ELF-1 (cell line): ENCODE measurements at places on chromosomes 5 and 9.
A peak's percentile ranks its signal among the peaks of the same experiment; 100 is the strongest.

DNA sequence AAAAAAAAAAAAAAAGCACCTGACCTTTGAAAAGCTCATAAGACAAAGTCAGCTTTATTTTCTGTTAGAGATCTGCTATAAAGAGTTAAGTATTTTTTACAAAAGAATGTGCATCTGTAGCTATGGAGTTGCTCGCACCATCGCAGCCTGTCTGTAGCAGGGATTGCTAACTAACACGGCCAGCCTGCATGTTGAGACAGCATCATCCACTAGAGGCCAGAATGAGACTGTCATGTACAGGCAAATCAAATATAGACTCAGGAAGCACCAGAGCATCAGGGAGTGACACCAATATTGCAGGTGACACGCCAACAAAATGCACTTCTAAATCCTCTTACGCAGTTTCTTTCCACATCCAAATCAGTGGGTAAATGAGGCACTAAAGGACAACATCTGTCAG lies 136.3 kb upstream of the RASEF start:
- DNase-seq = peak; percentile 11

DNA sequence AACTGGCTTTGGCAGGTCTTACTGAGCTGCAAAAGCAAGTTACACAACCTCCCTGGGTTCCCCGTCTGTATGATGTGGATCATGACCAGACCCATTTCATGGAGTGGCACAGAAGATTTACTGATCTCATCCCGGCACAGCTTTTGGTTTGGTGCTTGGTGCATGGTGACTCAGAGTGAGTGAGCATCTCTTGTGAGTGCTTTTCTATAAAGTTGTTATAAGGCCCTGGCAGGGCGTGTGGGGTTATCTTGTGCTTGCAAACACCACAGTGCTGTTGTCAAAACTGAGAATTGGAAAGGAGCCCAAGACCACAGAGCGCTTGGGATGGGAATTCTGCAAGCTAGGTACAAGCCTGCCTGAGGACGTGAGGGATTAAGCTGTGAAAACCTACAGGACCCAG lies 425.2 kb downstream of the GADD45G start:
- DNase-seq = no peak

GRCh38 chr5:118789366-118789765 lies 199.0 kb downstream of the DTWD2 start:
- DNase-seq = no peak

DNA sequence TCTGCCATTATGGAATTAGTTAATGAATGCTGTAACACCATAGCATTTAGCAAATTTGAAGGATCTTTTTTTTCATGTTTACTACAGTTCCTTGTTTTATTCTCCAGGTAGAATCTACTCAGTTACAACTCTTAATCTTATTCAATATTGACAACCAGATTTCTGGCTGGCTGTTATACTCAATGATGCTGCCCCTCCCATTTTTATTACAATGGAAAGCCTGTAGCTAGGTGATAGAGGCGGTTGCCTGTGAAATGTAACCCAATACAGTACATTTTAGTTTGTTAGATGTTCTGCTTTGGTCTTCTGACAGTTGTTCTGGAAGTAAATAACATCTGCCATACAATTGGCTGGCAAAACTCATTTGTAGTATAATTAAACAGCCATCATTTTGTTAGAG lies 294.2 kb downstream of the DMRTA1 start:
- DNase-seq = no peak

DNA sequence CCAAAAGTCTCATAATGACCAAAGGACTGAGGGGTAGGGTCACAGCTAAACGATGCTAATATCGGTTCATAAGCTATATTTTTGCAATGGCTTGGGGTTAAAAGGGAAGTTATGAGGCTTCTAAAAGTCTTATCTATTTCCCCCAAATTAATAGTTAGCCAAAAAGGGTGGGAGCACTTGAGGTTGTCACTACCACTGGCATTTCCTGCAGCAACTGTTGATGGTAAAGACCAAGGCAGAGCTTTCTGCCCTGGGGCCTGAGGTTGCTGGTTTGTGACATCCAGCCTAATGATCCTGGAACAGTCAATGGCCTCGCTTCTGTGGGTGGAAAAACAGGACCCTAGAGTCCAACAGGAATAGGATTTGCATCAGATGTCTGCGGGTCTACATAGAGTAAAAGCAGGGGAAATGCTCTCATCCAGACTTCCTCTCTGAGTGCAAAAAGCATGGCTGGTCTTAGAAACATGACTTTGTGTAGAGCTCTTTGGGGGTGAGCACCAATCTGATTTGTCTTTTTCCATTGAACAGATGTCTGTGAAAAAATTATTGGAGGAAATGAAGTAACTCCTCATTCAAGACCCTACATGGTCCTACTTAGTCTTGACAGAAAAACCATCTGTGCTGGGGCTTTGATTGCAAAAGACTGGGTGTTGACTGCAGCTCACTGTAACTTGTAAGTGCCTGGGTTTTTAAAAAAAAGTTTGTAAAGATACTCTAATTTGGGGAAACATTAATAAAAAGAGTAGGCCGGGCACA lies 2.7 kb downstream of the GZMA start:
- DNase-seq = peak; percentile 5

GRCh38 chr9:100761276-100761802 lies 183.5 kb downstream of the CAVIN4 start:
- DNase-seq = no peak

GRCh38 chr9:78971540-78971939 lies 600.2 kb upstream of the TLE4 start:
- no peak for DNase-seq

DNA sequence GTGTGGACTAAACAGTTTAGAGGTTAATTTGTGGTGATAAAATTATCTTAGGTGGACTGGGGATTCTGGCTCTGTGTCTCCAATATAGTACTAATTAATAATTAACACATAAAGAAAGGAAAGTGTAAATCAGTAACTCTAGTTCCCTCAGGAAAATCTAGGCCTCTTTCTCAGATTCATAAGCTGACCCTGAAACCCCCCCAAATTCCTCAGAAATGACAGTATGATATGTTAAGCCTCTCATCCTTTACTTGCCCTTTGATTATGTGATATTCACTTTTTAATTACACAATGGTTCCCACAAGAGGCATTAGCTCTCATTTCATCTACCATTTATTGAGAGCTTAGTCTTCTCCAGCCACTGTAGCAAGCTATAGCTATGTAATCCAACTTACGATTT lies 636.2 kb upstream of the SEMA6A start:
- DNase-seq = no peak

DNA sequence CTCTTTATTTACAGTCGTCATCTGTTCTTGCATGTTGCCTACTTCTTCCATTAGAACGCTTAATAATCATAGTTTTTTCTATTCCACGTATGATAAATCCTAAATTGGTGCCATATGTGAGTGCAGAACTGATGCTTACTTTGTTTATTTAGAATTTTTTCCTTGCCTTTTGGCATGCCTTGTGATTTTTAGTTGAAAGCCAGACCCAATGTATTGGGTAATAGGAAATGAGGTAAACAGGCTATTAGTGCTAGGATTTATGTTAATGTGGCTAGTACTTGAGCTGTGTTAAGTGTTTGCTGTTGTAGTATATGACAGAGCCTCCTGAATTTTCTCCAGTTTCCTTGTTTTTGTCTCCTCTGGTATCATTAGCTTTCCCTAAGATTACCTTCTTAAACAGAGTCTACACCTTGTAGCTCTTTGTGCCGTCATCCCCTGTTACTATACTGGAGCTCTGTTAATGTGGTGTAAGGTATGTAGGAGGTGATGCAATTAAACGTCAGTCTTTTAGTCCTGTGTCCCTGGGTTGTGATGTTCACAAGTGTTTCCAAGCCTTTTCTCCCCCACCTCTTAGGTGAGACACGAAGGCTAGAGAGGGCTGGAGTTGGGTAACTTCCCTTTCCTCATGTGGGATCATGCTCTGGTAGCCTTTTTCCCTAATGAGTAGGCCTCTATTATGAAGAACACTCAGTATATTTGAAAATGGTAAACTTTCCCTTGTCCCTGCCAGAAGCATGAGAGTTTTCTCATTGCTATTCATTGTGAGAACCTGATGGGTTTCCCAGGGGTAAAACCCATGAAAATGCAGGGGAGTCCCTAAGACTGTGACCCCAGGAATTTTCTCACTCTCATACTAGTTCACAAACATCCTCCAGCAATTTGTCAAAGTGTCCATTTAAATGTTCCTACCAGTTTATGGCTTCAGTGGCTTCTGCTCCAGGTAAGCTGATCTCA lies 21.2 kb downstream of the SPATA31D3 start:
- DNase-seq = no peak

DNA sequence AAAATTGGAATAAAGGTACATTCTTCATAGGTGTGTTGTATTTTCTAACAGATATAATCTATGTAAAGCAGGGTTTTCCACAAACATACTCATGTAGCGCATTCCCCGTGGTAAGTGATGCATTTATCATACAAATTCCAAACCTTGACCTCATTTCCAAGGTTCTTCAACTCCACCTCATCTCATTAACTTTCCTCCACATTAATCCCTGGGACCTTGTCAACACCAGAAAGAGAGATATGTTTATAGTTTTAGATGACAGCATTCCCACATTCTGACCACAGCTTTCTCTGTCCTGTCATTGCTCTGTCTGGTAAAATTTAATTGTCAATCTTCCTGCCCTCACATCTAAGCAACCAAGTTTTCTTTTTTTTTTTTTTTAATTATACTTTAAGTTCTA lies 415.1 kb downstream of the TMEM161B start:
- DNase-seq = no peak

DNA sequence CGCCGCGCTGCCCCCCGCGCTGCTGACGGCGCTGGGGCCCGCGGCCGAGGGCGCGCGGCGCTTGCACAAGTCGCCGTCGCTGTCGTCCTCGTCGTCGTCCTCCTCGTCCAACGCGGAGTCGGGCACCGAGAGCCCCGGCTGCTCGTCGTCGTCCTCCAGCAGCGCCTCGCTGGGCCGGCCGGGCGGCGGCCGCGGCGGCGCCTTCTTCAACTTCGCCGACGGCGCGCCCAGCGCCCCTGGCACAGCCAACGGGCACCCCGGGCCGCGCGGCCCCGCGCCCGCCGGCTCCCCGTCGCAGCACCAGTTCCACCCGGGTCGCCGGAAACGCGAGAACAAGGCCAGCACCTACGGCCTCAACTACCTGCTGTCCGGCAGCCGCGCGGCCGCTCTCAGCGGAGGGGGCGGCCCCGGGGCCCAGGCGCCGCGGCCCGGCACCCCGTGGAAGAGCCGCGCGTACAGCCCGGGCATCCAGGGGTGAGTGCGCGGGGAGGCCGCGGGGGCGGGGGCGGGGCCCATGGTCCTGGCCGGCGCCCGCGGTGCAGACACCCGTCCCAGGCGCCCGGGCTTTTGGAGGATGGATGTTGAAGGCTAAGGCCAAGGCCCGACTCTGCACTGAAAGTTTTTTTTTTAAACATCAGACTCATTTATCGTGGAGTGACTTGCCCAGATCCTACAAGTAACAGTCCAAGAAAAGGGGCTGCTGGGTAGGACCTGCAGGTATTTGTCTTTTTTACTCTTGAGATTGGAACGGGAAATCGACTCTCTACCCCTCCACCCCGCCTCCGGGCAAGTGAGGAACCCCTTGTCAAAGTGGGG lies 1.2 kb downstream of the TENT4A start:
- no peak for DNase-seq

DNA sequence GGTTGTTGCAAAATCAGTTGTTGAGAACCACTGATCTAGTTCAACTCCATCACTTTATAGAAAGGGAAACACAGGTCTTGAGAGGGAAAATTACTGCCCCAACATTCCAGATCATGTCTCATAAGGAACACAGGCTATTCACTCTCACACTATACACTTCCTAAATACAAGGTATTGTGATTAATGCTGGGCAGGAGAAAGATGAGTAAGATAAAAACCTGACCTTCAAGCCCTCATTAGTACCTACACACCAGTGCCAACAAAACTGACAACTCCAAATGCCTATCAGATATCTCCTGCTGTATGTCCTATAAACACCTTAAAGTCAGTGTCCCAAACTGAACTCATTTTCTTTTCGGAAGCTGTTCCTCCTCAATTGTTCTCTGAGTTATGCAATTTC lies 8.2 kb downstream of the GNE start:
- DNase-seq = no peak

DNA sequence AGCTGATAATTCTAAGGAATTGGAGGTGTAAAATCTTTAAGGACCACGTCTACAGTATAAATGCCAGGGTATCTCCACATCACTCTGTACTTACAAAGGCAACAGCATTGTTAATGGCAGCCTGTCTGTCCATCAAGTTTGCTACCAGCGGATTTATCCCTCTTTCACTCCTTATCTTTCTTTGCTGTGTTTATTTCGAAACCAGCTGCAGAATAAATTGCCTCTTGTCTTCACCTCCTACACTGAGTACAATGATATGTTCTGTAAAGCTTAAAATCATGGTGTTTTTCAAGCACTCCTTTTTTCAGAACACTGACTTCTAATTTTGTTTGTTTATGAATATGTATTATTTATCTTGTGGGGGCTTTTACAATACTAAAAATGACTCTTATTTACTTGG lies 1088.1 kb downstream of the NR2F1-AS1 start:
- DNase-seq = no peak

DNA sequence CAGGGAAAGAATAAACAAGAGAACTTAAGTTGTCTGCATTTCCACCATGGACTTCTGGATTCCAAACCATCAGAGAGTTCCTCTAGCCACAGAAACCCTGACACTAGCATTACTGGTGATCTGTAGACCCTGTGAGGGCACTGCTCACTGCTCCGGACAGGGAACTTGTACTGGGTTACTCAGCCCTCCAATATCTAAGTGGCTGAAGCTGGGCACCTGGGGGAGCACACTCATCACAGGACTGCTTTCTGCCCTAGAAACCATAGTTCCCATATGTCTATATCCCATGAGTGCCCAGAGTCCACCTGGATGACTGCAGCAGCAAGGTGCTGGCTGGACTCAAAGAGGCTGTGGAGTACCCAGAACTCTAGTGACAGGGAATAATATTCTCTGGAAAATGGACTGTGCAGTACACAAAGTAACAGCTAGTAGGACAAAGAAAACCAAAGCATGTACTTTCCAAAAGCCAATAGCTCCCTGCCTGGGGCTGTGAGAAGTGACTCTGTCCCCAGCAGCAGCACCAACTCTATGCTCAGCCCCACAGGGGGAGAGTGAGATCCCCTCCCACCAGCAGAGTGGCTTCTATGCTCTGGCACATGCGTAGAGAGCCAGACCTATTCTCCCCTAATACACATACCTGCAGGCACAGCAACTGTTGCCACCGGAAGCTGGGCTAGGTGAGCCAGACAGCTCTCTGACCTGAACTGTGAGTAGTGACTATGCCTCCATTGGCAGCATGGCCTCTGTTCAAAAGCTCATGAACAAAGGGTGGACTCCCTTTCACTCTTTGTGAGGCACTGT lies 472.9 kb upstream of the FTMT start:
- peak; percentile 76 for DNase-seq

GRCh38 chr5:150167908-150168307 lies 1.3 kb downstream of the CDX1 start:
- DNase-seq = peak; percentile 78

- peak; percentile 18 for DNase-seq
Measured at GRCh38 chr9:93466416-93467061, 13.2 kb upstream of the FAM120AOS start.

GRCh38 chr5:175859422-175859821 lies 12.0 kb upstream of the CPLX2 start:
- no peak for DNase-seq

GRCh38 chr9:100088202-100088601 lies 10.6 kb downstream of the ERP44 start:
- no peak for DNase-seq

GRCh38 chr5:32201122-32201753 lies 27.1 kb upstream of the GOLPH3 start:
- no peak for DNase-seq

GRCh38 chr5:178434016-178434761 lies 156.0 kb downstream of the COL23A1 start:
- no peak for DNase-seq
